HCEC 1CT (cell line): ENCODE measurements at places on chromosomes 7 and 10.

- DNase-seq, result no peak
Measured at GRCh38 chr7:17526621-17527020, 228.2 kb downstream of the AHR start.

DNA sequence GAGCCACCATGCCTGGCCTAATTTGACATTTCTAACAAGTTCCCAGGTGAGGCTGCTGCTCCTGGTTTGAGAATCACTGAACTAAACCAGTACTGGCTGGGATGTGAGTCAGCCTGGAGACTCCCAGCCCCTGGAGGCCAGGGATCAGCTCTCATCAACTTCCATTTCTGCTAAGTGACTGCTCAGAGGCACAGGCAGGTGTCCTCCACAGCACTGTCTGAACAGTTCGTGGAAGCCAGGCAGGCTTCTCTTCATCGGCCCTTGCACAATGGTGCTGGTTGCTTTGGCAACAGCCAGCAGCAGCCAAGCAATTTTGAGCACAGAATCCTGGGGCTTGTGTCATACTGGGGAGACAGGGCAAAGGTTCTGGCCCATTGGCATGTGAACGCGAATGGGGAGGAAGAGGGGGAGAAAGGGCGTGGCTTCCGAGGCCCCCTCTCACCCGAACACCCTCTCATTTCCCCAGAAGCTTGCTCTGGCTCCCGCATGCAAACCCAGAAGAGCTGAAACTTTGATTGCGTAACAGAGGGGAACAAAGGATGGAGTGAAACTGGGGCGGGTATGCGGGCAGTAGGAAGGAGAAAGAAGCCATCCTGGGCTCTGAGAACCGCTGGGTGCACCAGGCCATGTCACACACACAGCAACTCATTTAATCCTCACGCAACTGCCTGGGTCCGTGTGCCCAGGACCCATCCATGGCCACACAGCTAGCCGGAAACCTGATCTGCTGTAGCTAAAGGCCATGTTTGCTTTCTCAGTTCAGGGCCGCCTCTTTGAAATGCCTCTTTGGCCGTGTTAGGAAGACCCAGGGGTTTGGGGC, 9.0 kb upstream of the POR start:
- DNase-seq, result peak; percentile 71

GRCh38 chr7:44720301-44720700, 28.3 kb upstream of the ZMIZ2 start:
- no peak for DNase-seq

DNA sequence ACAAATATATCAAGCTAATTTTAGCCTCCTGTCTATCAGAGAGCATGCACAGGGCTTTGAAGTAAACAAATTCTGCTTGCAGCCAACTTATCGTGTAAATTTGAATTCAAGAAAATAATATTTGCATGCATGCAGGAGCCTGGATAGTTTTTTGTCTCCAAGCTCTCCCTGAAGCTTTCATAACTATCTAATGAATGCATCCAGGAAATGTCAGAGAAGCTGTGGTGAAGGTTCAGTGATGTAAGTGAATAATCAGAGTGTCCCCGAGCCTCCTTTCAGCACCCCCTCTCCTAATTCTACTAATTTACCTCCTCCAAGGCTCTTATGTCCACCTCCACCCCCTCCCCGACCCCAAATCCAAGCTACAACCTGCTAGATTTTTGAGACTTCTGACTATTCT, 172.0 kb upstream of the ZNF32 start:
- no peak for DNase-seq

DNA sequence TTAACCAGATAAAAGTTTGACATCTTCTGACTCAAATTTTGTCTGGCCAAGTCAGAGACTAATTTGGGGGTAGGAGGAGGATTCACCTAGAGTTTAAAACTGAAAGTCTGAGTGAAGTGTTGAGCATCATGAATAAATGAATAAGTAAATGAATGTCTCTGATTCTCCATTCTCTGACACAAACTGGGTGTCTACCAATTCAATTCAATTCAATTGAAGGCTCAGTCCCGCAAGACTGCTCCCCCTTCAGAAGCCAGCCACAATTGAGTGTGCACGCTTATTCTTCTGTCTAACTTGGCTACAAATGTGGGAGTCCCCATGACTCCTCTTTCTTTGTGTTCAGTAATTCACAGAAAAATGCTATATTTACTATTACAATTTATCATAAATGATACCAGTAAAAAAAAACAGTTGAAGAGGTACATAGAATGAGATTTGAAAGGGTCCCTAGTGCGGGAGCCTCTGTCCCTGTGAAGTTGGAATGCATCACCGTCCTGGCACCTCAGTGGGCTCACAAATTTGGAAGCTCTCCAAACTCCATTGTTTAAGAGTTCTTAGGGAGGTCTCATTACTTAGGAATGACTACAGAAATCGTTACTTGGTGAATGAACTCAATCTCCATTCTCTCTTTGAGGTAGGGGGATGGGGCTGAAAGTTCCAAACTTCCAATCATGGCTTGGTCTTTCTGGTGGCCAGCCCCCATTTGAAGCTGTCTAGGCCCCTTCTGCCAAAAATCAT, 243.7 kb upstream of the PHYHIPL start:
- DNase-seq, result peak; percentile 30

DNA sequence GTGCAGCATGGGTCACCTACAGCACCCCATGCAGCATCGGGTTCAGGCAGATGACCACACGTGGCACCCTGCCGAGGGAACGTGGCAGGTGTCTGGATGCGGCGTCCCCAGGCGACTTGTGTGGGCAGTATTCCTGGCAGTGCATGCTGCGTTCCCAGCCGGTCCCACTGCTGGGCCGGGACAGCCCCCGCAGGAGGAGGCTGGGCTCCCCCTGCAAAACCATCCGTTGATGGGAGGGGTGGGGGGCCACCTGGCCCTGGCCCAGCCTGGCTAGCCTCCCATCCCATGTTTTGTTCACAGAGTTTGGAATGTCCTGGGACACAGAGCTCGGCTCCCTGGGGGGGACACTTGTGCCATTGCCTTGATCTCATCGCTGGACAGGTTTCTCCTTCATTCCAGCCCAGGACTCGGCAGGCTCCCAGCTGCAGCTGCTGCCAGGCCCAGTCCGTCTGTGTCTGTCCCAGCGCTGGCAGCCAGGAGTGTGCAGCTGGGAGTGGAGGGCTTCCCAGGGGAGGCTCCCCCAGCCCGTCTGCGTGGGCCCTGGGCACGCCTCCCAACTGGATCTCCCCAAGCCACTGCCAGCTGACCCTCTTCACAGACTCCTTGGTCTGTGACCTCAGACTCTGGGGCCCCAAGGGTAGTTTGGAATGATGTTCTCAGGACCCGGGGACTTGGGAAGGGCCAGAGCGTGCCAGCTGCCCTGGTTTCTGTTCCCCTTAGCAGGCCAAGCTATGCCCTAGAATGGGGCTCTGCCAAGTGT, 32.6 kb downstream of the TMEM270 start:
- DNase-seq, result no peak

DNA sequence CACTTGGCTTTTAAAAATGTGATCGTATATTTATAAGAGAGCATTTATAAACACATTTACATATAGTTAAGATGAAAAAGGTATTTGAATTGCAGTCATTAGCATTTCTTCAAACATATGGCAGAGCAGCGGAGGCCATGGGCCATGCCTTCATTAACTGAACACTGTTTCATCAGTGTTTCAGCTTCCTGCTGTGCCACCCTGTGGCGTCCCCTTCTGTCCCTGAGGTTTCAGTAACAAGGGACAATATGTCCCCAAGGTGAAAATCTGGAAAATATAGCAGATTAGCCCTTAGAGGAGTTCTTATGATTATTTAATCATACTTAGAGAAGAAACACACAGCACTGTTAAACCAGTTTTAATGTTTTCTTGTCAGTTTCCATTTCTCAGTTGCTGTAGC, 577.8 kb downstream of the ETV1 start:
- DNase-seq, result no peak

GRCh38 chr7:137873979-137874777, 27.4 kb upstream of the DGKI start:
- peak; percentile 75 for DNase-seq

DNA sequence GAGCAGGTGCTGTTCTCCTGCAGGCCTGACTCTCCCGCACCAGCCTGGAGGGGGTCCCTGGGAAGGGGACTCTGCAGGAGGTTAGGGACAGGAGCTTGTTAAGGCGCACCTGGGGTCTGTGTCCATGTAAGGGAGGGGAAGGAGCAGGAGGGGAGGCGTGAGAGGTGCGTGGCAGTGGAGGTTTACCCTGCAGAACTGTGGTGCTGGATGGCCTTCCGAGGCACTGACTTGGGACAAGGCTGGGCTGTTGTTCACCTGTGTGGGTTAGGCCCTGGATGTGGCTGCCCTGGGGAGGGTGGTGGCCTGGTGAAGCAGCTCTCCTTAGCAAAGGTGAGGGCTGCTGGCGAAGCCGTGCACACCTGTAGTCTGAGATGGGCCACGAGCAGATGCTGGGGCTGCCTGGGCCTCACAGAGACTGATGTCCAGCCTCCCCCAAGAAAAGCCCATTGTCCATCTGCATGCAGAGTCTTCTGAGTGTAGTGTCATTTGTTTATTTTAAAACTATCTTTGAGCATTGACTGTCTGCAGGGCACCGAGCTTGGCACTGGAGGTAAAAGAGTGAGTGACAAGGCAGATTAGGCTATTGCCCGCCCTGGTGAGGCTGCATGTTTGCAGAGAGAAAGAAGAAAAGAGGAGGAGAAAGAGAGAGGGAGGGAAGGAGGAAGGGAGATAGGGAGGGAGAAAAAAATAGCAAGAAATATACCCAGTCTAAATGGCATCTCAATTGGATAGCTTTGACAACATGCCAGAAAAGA, 225.3 kb downstream of the GLRX3 start:
- no peak for DNase-seq

GRCh38 chr7:47795631-47796030, 152.6 kb downstream of the PKD1L1 start:
- DNase-seq, result peak; percentile 75

DNA sequence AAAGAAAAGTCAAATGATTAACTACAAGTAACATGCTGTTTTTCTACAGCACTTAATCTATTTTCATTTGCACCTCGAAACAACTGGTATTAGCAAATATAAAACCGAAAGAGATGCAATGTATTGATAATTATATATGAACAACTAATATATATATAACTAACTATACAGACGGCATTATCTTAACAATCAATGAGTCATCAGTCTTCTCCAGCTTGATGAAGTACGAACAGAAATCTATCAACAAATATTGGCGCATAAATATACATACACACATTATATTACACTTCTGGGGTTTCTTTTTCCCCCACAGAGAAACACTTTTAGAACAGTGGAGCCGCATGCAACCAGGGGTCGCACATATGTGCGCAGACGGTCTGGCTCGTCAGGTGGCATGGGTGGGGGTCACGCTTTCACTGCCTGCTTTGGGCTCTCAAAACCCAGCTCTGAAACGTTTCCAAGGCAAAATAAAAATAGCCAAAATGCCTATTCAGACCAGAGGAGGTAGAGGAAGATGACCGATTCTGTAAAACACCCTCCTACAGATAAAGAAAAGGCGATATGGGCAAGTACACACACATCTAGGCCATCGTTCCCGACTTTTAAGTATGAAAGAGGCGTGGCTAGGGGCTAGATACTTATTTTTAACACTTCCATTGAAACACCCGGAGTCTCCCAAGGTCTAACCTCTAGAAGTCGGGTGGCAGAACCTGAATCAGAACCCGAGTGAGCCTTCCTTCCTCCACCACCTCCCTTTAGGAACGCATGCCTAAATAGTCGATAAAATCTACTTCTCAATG, 1.7 kb downstream of the ARHGAP12 start:
- DNase-seq, result no peak

DNA sequence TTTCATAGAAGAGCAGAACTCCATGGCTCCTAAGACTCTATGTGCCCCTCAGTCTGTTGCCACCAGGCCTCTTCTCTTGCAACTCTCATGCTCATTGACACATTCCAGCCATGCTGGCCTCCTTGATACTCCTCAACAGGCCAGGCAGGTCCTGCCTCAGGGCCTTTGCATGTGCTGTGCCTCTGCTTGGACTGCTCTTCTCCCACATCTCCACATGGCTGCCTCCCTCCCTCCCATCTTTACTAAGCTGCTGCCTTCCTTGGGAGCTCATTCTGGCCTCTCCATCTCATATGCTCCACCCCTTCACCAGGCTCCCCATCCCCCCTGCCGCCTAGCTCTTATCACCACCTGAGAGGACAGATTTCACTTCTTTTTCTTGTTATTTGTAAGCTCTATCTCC, 103.8 kb upstream of the GPR26 start:
- DNase-seq, result no peak

DNA sequence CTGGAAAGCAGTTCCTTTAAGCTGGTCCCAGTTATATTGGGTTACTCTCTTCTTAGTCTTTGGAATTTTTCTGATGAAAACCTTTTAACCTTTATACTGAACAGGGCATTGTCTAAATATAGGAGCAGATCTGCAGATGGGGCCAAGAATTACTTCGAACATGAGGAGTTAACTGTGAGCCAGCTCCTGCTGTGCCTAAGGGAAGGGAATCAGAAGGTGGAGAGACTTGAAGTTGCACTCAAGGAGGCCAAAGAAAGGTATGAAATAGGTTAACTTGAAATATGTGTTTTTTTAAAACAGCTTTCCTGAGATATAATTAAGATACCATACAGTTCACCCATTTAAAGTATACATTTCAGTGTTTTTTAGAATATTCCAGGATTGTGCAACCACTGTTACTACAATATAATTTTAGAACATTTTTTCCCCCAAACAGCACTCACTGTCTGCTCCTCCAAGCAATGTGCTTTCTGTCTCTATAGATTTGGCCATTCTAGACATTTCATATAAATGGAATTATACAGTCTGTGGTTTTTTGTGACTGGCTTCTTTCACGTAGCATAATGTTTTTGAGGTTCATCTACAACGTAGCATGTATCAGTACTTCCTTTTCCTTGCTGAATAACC, 18.9 kb downstream of the OPTN start:
- no peak for DNase-seq

GRCh38 chr10:11863353-11864109, 40.4 kb downstream of the PROSER2 start:
- DNase-seq, result no peak

- DNase-seq, result no peak
Measured at GRCh38 chr10:28360175-28360574, 57.3 kb upstream of the MPP7 start.

GRCh38 chr7:106374437-106374836, 89.7 kb upstream of the NAMPT start:
- DNase-seq, result no peak

- no peak for DNase-seq
Measured at GRCh38 chr10:43109671-43110249, 28.5 kb upstream of the CSGALNACT2 start.

- DNase-seq, result no peak
Measured at GRCh38 chr7:23287612-23288011, 11.5 kb upstream of the MALSU1 start.

DNA sequence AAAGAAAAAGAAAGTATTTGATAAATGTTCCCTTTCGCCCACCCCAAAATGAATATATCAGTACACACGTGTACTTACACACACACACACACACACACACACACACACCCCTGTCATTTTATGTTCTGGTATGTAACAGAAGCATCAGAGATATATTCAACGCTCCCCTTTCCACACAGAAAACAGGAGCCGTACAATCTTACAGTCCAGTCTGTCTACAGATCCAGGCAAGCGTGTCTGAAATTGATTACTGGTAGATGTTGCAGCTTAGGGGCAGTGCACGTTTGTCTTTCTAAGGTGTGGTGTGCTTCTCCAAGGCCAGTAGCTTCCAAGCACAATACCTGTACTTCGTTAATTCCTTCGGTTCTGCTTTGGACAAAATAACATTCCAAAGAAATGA, 143.7 kb upstream of the RNF32 start:
- DNase-seq, result no peak
